ENCODE measurements at places on chromosomes 1 and 21.

DNA sequence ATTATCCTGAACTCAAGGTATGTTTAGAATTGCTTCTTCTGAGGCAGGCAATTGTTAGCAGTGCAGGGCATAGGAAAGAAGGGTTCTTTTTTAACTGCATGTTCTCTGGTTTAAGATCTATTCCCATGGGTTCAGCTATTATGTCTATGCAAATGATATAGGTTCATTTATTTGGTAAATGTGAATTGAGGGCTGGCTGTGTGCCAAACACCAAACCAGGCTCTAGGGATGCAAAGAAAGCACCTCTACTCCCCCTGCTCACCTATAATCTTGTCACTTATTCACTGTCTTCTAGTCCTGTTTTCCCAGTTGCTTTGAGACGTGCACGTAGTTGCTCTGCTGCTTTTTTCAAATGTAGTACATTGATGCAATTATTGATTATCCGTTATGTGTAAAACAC, 691 bp upstream of the KIFAP3 start:
- no peak for DNase-seq

DNA sequence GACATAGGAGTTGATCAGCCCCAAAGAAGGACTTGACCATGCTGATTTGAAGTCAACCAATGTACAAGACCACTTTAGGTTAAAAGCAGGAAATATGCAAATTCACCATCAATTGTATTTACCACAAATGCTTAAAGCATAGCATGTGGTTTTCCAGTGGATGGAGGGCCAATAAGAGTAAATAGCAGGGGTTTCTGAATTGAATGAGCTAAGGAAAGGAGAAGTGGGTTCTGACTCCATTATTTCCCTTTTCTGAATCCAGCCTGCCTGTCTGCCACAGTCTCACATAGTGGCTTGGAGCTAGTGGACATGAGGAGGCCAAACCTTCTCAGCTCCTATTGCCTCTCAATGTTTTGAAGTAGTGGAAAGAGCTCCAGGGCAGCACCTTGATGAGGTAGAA, 7.2 kb upstream of the TNFSF18 start:
- no peak for DNase-seq

DNA sequence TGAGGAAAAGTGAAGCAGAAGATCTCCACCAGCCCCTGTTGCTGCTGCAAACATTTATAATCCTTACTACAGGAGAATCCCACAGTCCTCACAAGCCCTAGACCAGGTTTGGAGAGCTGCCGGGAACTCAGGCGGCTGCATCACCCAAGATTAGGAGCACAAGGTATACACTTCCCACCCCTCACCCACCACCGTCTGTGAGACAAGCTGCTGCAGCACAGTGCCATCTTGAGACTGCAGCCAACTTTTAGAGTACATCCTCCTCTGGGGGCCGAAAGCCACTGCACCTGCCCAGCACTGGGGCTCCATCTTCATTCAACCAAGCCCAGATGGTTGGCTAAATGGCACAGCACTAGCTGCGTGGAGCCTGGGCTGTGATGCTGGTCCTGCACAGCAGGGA, 13.8 kb downstream of the OLFML3 start:
- no peak for DNase-seq

DNA sequence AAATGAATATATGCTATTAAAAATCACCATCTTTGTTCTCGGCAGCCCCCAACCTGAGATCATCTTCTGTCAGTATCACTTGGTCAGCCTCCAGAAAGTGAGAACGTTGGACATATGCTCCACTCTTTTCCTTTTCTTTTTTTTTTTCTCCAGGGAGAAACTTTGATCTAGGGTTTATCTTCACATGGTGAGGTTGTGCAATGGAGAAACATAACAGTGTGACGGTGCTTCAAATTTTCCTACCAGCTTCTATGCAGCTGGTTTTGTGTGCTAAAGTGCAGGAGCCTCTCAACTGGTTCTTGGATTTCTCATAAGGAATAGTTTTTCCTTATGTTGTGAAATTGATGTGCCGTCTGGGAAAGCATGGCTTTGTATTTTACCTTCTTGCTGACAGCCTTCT, 1202.9 kb downstream of the NCAM2 start:
- DNase-seq = no peak

DNA sequence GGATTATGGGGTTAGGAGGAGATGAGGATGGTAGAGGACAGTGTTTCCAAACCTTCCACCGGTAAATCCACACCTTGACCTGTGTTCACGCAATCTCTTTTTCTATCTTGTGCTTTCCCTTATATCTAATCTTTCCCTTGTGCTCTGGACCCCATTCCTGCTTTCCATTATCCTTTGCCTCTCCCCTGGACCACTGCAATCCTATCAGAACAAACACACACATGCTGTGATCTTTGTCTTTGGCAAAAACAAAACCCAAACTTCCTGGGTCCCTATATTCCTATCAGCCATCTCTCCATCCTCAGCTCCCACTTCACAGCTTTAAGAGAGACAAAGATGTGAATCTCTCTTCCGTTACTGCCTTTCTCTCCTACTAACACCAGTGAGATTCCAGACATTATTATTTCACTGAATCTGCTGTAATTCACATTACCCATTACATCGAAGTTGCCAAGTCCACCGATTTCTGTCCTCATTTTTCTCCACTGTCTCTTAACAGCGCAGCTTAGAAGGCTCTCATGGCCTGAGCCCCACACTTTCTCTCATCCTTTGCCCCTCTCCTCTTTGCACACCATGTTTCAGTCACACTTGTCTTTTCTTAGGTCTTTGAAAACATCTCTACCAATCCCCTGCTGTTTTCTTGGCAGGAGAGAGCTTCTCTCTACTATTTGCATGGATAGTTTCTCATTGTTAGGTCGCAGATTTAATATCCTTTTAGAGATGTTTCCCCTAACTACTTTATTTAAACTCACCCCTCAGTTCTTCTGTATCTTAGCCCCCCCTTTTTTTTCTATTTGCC, 230.0 kb upstream of the B3GALT2 start:
- no peak for DNase-seq

- DNase-seq = peak; percentile 43
Measured at GRCh38 chr1:246699095-246699735, 25.0 kb upstream of the SCCPDH start.

GRCh38 chr1:75671708-75672107, 52.8 kb upstream of the ACADM start:
- DNase-seq = no peak

GRCh38 chr1:26853600-26853999, 9.3 kb upstream of the SFN start:
- no peak for DNase-seq

DNA sequence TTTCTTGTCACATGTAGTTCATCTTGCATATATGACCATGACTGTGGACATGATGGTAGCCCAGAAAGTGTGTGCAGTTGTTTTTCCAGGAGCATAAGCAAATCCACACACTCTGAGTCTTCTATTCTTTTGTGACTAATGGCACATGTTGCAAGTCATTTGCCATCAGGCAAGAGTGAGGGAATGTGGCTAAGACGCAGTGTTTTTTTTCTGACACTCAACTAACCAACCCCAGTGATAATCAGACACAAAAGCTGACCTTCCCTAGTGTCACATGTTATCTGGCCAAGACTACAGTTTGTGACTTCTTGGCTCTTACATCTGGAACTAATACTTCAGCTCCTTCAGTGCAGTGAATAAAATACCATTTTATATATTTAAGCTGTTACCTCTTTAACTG, 108.8 kb downstream of the ITSN1 start:
- DNase-seq = no peak

GRCh38 chr1:243719476-243719875, 130.6 kb downstream of the AKT3 start:
- no peak for DNase-seq

DNA sequence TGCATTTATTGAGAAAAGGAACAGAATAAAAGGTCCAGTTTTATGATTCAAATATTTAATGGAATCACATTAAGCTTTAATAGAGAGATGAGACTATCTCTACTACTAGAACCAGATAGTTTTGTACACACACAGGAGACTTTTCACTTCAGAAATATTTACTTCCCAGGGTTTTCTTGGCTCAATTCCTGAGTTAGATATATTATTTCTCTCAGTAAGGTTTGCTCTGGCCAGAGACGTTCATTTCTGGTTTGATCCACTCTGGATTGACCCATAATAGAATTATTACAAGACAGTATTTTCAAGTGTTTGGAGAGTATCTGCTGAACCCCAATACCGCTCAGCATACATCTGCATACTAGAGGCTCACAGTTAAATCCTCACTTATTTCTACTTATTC, 1.3 kb upstream of the RCOR3 start:
- DNase-seq = no peak

DNA sequence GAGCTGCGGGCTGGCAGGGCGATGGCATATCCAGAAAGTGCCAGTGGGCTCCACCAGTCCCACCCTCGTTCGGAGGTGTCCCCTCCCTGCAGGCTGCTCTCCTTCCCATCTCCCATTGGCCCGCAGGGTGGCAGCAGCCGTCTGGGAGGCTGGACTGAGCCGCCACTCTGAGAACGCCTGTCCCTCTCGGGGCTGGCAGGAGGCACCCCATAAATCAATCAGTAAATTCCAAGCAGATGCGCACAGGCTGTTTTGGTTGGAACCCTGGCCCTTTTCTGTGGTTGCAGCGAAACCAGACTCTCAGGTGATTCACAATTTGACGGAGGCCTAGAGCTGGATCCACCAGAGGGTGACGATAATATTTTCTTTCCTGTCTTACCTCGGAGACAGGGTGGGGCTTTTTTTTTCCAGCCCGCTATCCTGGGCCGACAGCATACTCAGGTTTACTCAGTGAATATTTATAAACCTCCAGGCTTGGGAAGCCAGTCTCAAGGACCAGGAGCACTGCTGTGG, 99.7 kb downstream of the GLIS1 start:
- DNase-seq = no peak
